ENCODE measurements at places on chromosomes 1 and 21. TPM values are rescaled to one million over a fixed set of nuclear protein-coding genes. Genes with fewer than 3 reads are reported as not detected.

DNA sequence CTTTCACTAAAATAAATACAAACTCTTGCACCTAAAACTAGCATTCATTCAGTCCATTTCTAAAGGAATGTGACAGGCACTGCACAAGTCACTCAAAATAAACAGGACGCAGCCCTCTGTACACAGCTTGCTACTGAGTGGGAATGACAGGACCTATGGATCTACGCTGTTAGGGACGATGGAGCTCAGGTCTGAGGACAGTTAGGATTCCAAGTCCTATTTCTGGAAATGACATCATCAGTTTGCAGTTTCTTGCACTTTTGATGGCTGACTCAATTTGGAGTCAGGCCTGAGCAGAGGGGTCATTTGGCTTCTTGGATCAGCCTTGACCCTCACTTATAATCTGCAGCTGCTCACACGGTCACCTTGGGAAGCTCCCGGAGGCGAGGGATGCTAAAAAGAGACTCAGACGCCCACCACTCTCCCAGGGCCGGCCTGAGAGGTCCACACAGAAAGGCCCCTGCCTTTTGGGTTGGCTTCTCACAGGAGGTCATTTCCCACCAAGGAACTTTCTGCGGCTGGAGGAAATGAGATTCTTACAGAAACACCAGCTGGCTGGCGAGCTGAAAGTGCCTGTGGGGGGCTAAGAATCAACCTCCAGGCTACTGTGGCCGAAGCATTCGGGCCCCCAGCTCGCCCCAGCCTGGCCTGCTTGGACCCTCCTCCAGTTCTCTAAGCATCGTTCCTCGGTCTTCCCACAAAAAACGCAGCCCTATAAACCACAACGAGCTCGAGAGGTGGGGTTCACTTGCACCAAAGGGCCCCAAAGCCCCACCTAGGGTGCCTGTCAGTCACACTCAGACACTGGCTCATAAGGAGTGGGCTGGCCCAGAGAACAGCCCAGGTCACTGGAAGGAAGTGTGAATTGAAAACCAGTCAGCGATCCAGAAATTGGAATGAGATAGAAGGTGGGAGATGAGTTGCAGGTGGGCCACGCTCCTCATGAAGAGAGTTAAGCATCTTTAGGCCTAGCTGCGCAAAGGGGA, 8.9 kb upstream of the PDE9A start:
- DNase-seq = no peak

The ACOT11 gene
- total RNA-seq = 27.0 TPM

DNA sequence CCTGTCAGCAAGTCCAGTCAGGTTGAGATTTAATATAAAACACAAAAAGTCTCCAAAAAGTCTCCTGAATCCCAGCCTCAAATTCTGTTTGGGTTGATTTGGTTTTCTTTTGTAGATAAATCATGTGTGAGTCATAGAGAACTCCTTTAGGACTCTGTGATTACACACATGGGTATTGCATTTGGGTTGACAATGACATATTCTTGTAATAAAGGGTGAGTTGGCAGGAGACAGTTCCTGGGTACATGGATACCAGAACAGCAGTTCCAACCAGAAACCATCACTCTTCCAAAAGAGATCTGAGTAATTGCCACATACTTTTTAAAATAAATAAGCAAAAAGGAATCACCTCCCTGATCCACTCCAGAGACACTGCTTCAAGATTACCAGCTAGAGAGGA, 8.9 kb downstream of the CR2 start:
- DNase-seq = no peak

GRCh38 chr1:230679192-230679591, 34.7 kb downstream of the AGT start:
- no peak for DNase-seq

DNA sequence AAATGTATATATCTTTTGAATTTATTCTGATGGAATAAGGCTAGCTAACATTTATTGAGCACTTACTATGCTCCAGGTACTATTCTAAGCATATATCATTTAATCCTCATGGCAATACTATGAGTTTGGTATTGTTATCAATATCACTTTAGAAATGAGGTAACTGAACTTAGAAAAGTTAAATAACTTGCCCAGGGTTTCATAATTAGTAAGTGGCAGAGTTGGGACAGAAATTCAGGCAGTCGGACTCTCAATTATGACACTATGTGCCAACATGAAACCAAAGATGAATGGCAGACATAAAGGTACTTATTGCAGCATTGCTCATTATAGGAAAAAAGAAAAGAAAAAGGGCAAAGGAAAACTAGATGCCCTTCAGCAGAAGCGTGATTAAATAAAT, 48.2 kb downstream of the RAB3GAP2 start:
- DNase-seq = no peak

- peak; percentile 79 for DNase-seq
These were observed 710 bp upstream of the PALMD start for GRCh38 chr1:99645203-99645602.

DNA sequence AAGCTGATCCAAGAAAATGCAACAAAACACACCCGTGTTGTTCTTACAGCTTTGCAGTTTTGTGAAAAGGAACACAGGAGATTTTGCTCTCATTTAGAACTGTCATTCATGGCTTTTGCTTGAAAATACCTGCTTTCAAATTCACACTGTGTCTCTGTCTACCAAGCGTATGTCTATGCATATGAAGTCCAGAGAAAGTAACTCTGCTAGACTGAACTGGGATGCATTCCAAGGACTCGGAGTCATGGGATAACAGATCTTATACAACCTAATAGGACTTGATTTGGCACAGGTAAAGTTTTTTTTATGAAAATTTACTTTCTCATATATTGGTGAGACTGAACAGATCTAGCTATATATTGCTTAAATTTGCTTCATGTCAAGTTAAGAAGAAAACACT, 102.4 kb downstream of the PTGER3 start:
- no peak for DNase-seq

The PROX1 gene
- 39.7 TPM for total RNA-seq

- no peak for DNase-seq
These were observed 123.1 kb downstream of the PGBD5 start for GRCh38 chr1:230303069-230303468.

DNA sequence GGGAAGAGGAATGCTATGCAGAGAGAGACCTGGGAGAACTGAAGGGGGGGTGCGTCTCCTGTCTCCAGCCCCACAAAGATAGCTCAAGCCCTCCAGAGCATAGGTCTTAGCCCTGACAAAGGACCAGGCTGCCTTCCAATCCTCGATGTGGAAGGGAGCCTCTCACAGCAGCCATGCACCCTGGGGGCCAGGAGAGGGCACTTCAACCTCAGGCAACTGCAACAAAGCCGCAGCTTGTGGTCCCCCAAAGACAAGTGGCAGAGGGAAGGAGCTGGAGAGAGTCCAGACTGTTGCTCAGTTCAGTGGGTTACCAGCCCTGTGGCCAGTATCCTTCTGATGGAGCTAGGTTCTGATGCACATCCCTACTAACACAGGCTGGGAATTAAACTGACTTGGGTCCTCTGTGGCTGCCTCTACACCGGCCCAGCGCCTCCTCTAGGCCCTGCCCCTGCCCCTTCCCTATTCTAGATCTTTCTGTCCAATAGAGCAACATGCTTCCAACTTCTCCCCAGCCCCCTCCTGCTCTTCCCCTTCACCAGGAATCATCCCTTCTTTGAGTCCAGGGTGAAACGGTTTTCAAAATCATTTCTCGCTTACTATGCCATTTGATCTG, 100.7 kb upstream of the SPATA6 start:
- peak; percentile 61 for DNase-seq

The NFASC gene
- 38.5 TPM for total RNA-seq

The SYT11 gene
- 15.5 TPM for total RNA-seq

DNA sequence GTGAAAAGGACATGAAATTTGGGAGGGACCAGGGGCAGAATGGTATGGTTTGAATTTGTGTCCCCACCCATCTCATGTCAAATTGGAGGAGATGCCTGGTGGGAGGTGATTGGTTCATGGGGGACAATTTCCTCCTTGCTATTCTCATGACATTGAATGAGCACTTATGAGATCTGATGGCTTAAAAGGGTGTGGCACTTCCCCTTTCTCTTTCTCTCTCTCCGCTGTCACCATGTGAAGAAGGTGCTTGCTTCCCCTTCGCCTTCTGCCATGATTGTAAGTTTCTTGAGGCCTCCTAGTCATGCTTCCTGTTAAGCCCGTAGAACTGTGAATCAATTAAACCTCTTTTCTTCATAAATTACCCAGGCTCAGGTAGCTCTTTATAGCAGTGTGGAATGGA, 7.6 kb upstream of the GBP4 start:
- DNase-seq = no peak

DNA sequence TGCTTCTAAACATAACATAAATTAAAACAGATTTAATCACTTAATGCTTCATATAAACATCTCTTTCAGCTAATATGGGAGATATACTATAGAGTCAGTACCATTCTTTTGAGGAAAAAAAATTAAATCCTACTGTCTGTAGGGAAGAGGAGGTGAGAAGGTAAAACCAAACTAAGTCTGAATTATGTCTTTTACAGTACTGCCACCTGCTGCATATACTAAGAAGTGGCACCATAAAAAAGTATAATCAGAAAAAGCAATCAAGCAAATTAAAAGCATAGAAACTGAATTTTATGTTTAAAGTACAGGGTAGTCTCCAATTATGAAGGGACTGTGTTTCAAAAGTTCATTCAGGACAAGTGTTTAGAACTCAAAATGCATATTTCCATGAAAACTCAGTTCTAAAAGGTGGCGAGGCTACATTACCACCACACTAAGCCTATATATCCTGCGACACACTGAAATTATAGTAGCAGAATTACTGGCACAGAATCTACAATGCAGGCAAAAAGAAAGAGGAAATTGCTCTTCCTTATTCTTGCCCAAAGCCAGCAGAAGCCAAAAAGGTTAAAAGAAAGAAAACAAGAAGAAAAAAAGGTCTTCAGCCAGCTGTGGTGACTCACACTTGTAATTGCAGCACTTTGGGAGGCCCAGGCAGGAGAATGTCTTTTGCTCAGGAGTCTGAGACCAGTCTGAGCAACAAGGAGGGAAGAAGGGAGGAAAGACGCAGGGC, 9.0 kb downstream of the NSL1 start:
- DNase-seq = no peak

- DNase-seq = no peak
These were observed 3.5 kb downstream of the PLPP3 start for GRCh38 chr1:56575865-56576264.

The ARHGEF19 gene
- 4.8 TPM for total RNA-seq

Data from right atrium auricular region (tissue), 2 donors.